ENCODE measurements at places on chromosomes 3 and 15.

GRCh38 chr3:131053043-131053859 is 26.6 kb downstream of the NEK11 start:
- peak; percentile 35 for DNase-seq

GRCh38 chr3:139764069-139764905 is 86.5 kb upstream of the NMNAT3 start:
- DNase-seq: no peak

DNA sequence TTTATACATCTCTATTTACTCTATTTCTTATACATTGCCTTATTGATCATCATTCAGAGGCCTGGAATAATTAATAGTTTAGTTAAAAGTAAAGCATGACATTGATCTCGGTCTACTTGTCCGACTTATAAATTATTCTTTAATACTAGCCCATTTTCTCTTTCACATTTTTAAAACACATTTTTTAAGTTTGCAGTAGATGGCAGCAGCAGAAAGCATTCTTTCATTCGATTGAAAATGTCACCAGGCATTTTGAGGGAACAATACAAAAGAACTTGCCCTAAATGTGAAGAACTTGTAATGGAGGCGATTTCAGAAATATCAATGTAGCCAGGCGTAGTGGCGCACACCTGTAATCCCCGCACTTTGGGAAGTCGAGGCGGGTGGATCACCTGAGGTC is 15.5 kb upstream of the MAP3K13 start:
- DNase-seq: no peak

GRCh38 chr3:53259427-53260259 is 3.8 kb upstream of the TKT start:
- no peak for DNase-seq

DNA sequence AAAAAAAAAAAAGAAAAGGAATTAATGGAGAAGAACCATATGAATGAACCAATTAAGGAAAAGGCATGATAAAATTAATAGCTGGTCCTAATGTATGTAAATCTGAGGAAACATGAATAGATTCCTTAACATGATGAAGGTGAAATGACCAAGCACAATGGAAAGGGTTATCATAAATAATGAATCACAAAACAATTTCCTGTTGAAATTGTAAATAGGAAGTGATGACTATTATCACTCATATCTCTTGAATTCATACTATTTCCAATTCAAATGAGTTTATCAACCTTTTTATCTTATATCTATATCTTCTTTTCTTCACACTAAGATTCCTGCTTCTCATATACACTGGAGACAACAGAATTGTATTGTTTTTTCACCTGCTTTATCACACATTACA is 32.0 kb downstream of the AADACL2 start:
- no peak for DNase-seq

DNA sequence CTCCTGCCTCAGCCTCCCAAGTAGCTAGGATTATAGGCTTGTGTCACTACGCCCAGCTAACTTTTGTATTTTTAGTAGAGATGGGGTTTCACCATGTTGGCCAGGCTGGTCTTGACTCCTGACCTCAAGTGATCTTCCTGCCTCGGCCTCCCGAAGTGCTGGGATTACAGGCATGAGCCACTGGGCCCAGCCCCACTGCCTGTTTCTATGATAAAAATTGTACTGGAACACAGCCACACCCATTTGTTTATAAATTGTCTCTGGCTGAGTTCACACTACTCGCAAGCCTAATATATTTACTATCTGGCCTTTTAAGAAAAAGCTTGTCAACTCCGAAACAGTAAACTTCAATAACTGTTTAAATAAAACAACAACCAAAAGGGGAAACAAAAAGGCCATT is 309.4 kb upstream of the WNT5A start:
- DNase-seq: no peak

DNA sequence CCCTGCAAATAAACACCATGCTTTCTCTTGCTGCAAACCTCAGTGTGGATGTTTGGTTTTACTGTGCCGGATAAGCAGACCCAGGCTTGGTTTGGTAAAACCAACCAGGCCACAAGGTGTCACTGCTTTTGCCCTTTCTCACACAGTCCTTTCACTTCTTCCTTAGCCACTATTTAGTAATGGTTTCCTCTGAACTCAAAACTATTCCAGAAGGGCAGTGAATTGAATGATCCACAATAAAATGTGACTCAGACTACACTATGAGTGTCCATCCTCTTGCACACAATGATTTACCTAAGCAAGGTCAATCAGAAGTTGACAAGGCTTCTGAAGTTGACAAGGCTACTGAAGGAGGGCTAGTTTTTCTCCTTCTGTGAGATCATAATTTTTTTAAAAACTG is 552.4 kb upstream of the CCDC54 start:
- DNase-seq: no peak

GRCh38 chr3:63355809-63356208 is 77.7 kb downstream of the SYNPR start:
- DNase-seq: no peak

DNA sequence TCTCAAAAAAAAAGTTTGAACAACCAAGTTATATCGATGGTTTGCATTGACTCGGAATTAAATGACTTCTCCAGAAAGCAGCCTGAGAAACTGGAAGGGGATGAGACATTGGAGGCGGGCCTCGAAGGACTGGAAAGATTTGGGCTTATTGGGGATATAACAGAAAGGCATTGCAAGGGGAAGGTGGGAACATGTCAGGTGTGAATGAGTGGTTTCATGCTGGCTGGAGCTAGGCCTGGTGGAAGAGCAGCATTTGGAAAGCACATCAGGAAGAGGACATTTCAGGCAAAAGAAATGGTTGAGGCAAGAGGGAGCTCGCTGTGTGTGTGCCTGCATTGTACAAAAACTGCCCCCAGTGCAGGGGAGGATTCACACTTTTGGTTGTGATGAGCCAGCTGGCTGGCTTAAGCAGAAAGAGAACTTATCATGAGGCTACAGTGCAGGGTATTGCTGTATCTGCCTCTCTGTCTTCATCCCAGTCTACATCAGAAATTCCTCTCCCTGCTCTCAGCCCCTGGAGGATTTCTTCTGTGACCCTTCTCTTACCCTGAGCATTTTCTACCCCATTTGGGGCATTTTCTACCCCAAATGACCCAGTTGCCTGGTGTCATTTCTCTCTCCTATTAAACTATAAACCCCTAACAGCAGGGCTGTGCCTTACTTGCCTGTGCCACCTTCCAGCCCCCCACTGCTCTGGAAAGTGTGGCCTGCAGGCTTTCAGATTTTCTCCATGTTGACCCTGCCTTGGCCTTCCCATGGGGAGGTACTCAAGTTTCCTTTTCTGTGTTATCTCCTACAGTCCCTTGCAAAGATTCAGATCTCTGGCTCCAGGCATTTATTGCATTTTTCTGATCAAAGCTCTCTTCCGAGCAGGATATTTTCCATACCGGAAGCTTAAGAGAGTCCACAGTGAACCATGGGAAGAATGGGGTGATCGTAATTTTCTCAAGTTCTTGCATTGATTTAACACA is 64.4 kb upstream of the FLNB start:
- DNase-seq: no peak

DNA sequence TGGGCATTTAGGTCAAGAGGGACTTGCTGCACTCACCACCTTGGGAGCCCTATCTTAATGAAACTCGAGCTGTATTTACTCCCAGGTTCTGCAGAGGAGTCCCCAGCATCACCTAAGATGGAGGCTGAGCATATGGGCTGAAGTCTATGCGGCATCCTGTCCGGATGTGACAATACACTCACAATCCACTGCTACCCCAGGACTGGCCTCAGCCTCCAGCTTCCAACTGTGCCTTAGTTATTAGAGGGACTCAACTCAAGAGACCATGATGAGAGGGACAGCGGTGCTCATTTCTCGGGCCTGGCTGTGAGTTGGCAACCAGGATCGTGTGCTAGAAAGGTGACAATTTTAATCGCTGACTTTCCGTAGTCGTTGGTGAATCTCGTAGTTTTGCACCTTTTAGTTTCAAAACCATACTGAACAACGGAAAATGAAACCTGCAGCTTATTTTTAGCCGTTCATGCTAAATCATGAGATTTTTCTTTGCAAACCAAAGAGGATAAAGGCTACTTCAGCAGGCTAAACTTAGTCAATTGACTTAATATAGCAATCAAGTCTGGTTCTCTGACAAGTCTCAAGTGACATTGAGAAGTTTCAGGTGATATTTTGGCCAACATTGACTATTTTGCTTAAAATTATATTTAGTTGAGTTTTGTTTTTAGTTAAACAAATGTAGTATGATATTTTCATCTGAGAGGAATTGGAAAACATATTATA is 11.1 kb downstream of the ZBTB38 start:
- no peak for DNase-seq

GRCh38 chr3:195802261-195802701 is 9.4 kb downstream of the MUC4 start:
- no peak for DNase-seq

GRCh38 chr3:172557515-172558220 is 34.4 kb upstream of the TNFSF10 start:
- DNase-seq: no peak

DNA sequence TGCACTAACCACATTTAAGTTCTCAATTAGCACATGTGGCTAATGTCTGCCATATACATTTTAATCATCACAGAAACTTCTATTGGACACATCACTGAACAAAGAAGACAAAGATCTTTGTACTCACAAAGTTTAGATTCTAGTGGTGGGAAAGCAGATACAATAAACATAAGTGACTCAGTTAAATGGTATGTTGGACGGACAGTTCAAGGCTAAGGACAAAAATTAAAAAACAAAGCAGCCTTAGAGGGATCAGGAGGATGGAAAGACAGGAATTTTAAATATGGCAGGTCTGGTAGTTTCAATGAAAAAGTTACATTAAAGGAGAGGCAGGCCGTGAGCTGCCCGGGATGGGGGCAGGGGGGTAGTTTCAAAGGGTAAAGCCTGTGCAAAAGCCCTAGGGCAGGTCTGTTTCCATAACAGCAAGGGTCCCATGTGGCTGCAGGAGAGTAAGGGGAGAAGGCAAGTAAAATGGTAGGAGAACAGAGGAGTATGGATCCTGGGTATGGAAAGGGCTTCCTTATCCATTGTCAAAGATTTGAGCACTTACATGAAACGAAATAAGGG is 220.7 kb downstream of the FHIT start:
- DNase-seq: no peak

GRCh38 chr3:5022187-5022965 is 43.1 kb downstream of the BHLHE40 start:
- no peak for DNase-seq

DNA sequence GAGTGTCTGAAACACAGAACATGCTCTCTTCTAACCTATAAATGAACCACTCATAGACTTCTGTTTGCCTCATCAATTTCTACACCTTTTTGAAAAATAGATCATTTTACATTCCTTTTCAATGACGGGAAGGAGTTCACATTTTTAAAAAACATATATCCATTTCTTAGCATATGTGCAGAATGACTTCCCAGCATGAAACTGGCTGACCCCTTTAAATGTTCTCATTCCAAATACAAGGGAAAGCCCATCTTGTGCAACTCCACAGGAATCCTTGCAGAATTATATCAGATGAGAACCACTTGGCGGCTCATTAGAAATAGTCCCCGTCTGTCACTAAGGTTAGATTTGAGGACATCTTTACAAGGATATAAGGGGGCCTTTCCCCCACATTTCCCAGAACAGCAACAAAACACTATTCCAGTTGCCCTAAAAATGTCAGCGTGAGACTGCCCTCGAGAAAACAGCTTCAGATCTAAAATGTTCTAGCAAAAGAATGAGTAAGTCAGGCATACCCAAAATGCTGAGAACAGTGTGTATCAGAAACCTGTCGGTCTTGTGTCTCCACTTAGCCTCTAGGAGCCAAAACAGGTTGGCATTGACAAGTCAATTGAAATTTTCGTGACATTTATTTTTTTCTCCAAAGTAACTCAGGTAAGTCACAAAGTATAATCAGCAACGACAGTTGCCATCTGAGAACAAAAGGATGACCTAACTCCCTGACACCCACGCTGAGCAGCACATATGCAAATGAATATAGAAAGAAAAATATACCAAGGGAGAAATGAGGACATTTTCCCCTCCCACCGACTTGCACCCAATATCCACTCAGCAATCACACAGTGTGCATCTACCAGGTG is 63.1 kb downstream of the FOXP1 start:
- peak; percentile 22 for DNase-seq
